ENCODE measurements at places on chromosomes 7 and 10.

DNA sequence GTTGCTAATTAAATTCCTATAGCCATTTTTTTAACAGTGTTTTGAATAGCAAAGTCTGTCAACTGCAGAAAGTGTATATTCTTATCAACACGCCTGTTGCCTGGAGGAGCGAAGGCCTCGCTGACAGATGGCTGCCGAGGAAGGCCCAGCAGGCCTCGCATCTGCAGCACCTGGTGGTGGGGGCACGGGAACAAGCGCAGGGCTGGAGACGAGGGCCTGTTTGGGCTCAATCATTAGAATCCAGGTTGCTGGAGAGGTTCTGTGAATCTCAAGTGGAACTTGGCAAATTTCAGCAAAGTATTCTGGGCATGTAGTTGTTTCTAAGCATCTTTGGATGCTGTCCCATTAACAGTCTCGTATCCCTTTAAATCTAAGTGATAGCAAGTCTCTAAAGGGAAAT lies 66.1 kb upstream of the FAM204A start:
- DNase-seq = no peak

- no peak for DNase-seq
Measured at GRCh38 chr7:33232632-33233145, 103.3 kb downstream of the BBS9 start.

- DNase-seq = no peak
Measured at GRCh38 chr10:91271886-91272285, 51.4 kb downstream of the PCGF5 start.

DNA sequence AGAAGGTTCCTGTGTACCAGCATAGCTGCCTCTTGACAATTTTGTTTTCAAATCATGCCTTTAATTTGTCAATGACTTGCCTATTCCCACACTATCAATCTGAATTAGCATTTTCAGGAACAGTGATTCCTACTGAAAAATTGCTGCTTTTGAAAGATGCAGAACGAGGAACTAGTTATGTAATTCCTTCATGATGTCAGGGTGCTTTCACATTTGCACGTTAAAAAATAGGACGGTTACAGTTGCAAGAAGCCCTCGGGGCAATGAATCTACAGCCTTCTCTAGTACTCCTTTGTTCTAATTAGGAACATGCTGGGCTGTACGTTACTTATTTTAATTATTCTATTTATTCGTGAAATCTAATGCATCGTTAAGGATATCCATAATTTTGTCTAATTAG lies 253.9 kb downstream of the OTUD1 start:
- no peak for DNase-seq

DNA sequence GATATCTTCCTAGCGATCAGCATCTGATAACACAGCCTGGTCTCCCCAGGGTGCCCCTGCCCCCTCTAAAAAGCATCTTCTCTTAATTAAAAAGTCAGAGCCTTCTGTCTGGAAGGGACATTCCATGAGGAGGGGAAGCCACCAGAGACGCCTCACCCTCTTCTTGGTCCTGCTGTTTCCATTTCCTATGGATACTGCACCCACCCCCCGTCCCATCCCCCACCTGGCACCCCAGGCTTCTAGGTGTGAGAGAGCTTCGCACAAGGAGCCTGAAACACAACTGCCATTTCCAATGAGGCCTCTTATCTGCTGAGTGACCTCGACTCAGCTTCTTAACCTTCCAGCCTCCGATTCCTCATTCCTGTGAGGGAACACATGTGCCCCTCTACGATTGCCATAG lies 51.4 kb downstream of the COL13A1 start:
- DNase-seq = no peak

DNA sequence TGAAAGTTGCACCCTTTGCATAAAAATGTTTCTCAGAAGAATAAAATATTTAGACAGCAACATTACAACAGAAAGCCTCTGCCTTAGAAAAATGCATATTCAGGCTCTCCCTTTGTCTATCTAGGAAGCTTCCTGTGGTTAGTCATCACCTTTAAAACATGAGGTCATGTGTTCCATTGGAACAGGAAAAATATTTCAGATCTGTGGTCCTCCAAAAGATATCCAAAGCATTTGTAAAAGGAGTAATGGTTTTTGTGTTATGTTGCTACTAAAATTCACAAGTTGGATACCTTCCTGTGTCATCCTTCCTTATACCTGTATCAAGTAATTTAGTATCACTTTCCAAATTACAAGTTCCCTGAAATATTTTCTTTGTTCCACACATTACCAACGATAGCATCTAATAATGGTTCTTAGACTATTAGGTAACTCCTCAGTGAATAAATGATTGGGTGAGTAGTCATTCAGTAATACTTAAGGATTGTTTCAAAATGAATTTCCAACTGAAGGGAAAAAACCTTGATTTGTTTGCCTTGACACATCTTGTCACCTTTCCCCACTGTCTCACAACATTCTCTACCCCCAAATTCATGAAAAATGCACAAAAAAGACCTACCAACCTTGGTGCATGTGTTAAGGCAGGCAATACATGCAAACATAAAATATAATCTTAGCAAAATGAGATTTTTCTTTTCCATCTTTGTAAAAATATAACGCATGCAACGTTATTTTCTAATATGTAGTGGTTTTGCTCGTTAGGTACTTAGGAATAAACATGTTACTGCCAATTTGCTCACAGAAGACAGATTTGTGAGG lies 19.7 kb upstream of the RHOBTB1 start:
- DNase-seq = no peak

DNA sequence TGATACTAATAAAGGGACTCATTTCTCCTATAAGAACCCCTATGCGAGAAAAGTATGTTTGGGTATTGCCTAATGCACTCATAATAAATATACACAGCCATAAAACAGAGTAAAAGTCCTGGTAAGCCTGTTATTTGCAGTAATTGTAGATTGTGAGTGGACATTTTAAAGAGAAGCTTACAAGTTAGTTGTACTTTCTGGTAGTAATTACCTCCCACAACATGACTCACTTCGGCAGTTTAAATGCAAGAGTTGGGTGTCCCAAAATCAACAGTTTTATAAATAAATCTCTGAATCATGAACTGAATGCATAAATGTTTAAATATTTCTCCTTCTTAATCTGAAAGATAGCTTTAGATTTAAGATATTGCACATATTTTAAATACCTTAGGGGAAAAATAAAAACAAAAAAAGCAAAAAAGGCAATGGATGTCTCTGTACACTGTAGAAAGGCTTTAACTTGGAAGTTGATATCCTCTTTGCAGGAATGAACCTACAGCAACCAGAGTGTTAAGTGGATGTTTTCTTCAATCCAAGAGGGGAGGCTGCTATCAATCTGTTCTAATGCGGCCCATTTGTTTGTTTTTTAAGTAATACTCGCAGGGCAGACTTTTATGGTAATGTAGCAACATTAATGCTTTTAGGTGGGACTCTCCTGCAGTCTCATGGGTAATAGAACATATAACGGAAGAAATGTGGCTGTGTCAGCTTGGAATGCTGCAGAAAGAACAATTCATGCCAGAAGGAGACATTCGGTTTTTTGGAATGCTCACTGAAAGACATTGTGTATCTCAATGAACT lies 57.3 kb upstream of the ZEB1 start:
- no peak for DNase-seq

DNA sequence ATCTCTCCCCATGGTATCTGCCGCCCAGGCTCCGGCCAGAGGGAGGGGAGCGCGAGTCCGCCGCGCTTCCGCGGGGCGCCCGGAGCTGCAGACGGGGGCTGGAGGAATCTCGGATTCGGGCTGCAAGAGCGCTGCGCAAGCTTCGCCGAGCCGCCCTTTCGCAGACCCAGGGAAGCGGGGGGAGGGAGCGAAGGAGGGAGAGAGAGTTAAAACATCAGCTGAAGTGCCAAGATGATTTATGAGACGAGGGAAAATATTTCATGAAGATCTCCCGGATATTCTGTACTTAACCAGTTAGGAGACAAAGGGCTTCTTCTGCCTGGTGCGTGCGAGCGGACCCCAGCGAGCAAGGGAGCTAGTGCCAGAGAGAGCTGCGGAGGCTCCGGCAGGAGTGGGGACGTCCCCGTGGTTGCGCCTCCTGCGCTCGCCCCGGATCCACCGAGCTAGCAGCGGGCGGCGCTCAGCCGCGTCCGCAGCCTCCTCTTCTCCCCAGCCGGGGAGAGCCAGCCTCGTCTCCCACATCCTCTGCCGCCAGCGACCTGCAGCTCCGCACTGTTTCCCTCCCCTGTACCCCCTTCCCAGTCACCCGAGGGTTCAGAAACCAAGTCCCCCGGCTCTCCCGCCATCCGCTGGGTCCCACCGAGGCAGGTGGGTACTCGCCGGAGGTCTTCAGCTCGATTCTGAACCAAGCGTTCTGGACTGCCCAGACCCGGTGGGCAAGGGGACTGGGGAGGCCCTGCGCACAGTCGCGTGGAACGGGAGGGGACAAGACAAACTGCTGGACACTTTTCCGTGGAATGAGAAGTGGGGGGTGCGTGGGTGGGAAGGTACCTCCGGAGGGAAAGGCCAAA lies 1.0 kb upstream of the PAX2 start:
- no peak for DNase-seq

Measured in CMK (cell line).